ENCODE measurements at places on chromosomes 7 and 10. TPM values are rescaled to one million over a fixed set of nuclear protein-coding genes. Genes with fewer than 3 reads are reported as not detected.

The POMZP3 gene
- 20.5 TPM for polyA plus RNA-seq

GRCh38 chr10:106997721-106998120 lies 166.8 kb downstream of the SORCS1 start:
- DNase-seq = no peak

- DNase-seq = no peak
Observed at GRCh38 chr10:35852721-35853120, 210.6 kb upstream of the FZD8 start.

DNA sequence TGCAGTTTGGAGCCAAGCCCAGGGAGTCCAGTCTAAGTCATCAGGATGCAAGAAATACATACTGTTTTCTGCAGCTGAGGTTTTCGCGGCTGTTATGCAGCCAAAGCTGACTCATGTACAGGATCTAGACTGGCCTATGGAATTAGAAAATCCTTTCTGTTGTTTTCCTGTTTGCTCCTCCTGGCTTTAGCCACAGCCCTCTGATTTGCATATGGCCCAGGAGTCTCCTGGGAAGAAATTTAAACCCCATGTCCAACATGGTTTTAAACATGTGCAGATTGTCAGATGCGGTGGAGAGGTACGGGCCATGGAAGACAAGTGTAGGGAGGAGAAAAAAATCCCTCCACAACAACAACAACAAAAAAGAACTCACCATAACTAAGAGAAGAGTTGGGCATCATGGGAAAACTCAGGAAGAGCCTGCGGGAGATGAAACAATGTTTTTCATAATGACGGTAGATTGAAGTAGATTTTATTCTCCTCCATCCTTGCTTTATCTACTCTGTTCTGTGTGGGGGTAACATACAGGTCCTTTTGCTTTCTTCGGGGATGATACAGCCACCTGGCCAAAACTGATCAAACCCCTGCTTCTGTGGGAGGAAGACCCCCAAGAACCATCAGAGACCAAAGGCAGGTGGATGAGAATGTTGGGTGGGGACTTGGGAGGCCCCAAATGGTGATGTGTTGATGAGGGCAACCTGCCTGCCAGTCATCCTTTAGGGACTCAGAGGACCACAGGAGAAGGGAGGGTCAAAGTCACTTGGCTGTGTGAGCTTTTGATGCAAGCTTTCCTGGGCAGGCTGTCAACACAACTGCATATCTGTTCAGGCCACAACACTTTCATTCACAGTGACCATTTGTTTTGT lies 29.8 kb upstream of the GNA12 start:
- DNase-seq = no peak

GRCh38 chr7:100840470-100841100 lies 11.9 kb upstream of the SLC12A9 start:
- DNase-seq = no peak

DNA sequence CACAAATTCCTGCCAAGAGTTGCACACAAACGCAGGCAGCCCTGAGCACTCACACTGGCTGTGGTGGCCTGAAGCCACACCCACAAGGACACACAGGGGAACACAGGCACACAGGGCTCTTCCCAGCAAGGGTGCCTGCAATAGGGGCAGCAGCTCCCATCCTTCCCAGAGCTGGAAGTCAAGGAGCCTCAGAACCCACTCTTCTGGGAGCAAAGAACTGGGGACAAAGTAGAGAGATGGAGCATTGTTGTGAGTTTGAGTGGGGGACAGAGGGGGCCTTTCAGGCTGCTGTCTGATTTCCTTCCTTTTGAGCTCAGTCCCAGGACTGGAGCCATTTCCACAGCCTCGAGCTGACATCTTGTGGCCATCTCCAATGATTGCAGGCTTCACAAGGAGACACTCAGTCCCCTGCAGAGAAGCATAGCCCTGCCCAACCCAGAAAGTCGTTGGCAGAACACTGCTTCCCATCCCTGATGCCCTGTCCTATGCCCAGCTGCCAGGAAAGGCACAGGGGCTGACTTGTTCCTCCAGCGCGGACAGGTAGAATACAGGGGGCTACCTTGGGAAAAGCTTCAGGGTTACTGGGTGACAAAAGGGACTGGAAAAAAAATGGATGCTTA lies 34.4 kb upstream of the SLF2 start:
- peak; percentile 70 for DNase-seq

DNA sequence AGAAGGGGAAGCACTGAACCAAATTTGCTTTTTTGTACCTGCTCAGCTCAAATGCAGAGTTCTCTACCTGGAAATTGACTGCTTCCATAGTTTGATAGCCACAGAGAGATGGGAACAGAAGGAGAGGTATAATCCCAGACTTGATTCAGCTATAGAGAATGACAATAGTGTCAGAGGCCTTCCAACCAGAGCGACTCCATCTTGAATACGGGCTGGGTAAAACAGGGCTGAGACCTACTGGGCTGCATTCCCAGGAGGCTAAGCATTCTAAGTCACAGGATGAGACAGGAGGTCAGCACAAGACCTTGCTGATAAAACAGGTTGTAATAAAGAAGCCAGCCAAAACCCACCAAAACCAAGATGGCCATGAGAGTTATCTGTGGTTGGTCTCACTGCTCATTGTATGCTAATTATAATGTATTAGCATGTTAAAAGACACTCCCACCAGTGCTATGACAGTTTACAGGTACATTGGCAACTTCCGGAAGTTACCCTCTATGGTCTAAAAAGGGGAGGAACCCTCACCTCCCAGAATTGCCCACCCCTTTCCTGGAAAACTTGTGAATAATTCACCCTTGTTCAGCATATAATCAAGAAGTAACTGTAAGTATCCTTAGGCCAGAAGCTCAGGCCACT lies 42.7 kb upstream of the ATRNL1 start:
- DNase-seq = no peak

DNA sequence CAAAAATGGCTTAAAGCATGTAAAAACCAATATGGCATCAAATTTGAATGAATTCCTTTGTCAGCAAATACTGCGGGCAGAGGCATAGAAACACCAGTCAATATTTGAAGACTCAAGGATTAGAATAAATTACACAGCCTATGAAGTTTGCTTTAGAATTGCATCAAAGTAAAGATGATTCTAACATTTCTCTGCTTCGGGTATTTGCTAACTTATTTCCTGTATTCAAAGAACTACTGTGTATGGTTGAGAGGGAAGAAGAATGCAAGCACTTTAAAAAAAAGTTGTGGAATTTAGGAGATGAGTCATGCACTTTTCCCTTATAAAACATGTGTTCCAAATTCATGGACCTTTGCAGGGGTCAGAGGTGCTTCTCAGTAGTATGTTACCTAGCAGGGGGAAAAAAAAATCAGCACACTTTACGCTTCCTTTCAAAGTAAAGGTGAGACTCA lies 90.1 kb downstream of the PIP4K2A start:
- DNase-seq = no peak

The TRIL gene
- polyA plus RNA-seq = 59.3 TPM

The ITGA8 gene
- 51.2 TPM for polyA plus RNA-seq

The SLC29A3 gene
- 7.7 TPM for polyA plus RNA-seq

GRCh38 chr10:126061526-126061925 lies 165.2 kb downstream of the FANK1 start:
- DNase-seq = no peak

DNA sequence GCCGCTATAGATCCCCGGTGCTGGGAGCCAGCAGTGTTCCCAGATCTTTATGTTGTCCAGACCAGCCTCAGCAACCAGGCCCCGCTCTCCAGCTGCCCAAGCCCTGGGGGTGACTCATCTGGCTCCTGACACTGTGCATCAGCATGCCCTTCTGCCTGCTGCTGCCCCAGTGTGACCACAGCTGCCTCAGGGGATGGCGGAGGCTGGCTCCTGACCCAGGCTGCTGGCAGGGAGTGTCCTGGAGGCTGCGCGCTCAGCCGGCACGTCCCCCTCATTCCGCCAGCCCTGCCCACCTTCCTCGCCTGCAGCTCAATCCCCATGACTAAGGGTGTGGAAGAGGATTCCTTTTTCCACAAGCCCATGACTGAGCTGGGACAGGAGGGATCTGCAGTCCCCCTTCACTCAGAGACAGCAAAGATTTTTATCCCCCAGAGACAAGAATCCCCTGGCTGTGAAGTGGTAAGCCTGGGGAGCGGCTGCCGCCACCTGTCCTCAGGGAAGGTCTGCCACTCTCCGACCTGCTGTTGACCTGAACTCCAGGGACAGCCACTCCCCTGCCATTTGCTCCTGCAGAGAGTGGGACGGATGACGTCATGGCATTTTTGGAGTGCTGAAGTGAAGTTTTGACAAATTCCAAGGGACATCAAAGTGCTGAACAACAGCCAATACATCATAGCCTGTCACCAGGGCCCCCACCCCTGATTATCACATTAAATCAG lies 182.8 kb upstream of the BMPER start:
- DNase-seq = no peak

- DNase-seq = no peak
Observed at GRCh38 chr10:120335553-120335952, 121.5 kb upstream of the PLPP4 start.

GRCh38 chr10:75456122-75456521 lies 24.7 kb downstream of the LRMDA start:
- no peak for DNase-seq

The PTPRZ1 gene
- polyA plus RNA-seq = 2.8 TPM

- DNase-seq = no peak
Observed at GRCh38 chr7:157416011-157416410, 79.2 kb downstream of the DNAJB6 start.

Measured in right renal pelvis (tissue), 4 donors.